ENCODE measurements at places on chromosomes 13 and 19.

DNA sequence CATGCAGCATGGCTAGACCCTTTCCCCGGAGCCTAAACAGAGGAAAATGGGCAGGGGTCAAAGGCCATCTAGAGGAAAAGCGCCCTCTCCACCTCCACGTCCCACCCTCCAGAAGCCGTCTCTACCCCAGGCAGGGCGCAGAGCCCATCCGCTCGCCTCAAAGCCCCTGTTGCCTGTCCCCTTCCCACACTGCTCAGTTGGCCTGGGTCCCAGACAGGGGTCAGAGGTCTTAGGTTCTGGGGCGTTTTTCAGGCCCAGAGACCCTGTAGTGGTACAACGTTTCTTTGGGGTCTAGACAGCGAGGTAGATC, 285 bp downstream of the TMEM143 start:
- no peak for DNase-seq

GRCh38 chr19:40217934-40218890, at the start of gene TTC9B:
Gene TTC9B (minus strand): TSS chr19:40218384. CDS start chr19:40218381, 3 bp downstream.
- DNase-seq: peak; percentile 43

GRCh38 chr13:111347438-111347837, 27.0 kb downstream of the TEX29 start:
- no peak for DNase-seq

GRCh38 chr13:106496072-106496997, 39.1 kb downstream of the EFNB2 start:
- DNase-seq: no peak

GRCh38 chr13:96229356-96229755, 139.4 kb downstream of the HS6ST3 start:
- peak; percentile 38 for DNase-seq

- no peak for DNase-seq
These were observed 8.6 kb upstream of the SERP2 start for GRCh38 chr13:44365008-44365407.

DNA sequence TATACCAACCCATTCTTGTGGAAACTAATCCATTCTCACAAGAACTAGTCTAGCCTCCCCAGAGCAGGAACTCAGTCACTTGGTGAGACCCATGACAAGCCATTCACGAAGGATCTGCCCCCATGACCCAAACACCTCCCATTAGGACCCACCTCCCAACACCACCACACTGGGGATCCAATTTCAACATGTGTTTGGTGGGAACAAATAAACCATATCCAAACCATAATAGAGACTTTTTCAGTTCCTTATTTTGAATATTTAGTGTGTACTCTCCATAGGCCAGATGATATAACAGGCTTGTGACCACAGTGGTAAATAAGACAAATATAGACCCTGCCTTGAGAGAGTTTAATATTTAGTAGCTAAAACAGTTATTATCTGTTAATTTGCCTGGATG, 227.5 kb upstream of the SERP2 start:
- DNase-seq: no peak

- no peak for DNase-seq
These were observed 2.2 kb upstream of the SLC7A1 start for GRCh38 chr13:29597706-29598105.

- no peak for DNase-seq
These were observed 299.5 kb downstream of the ZNF536 start for GRCh38 chr19:30671622-30672051.

DNA sequence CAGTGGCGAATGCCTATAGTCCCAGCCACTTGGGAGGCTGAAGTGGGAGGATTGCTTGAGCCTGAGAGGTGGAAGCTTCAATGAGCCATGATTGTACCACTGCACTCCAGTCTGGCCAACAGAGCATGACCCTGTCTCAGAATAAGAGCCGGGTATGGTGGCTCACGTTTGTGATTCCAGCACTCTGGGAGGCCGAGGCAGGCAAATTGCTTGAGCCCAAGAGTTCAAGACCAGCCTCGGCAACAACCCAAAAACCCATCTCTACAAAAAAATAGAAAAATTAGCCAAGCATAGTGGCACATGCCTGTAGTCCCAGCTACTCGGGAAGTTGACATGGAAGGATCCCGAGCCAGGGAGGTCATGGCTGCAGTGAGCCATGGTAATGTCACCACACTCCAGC, 5.3 kb upstream of the NECTIN2 start:
- no peak for DNase-seq

GRCh38 chr19:16952046-16952445, 63.2 kb downstream of the F2RL3 start:
- DNase-seq: no peak
